ENCODE measurements at places on chromosomes 3 and 15. TPM values are rescaled to one million over a fixed set of nuclear protein-coding genes. Genes with fewer than 3 reads are reported as not detected.

DNA sequence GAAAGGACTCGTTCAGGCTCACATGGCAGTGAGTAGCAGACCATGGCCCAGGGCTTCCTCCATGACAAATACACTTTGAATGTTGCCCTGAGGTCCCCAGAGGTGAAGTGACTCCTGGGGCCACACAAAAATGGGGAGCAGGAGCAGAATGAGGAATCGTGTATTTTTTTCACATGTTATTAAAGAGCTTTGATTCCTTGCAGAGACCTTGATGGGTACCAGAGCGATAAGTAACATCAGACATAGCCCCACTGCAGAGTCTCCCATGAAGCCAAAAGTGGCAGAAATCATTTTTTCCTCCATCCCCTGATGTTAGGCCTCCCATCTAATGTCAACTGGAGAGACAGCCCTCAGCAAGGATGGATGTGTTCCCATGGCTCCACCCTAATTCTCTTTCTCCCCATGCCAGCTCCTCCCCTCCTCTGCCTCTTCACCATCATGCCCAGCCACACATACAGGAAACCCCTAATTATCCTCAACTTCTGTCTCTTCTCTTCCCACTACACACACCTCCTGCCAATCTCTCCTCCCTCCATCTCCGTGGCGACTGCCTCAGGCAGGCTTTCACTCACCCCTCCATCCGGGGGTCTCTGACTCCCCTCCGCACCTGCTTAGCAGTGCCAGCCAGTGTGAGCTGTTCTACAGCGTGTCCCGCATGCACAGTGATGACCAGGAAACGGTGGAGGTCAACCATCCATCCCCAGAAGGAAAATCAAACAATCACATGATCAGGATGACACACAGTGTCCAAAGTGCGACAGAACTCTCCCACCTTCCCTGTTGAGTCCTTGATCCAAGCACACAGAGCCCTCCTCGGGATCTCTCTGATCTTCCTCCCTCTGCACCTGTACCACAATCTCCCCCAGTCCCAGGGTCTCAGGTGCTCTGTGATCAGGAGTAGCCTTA lies 7.1 kb upstream of the SSUH2 start:
- no peak for DNase-seq

The RTP4 gene
- 1.6 TPM for total RNA-seq

The KATNBL1 gene
- 38.1 TPM for total RNA-seq

GRCh38 chr15:66657185-66658020 lies 44.6 kb upstream of the SMAD6 start:
- DNase-seq = no peak

- DNase-seq = no peak
Observed at GRCh38 chr15:73939138-73939537, 12.9 kb downstream of the LOXL1 start.

The PP2D1 gene
- total RNA-seq = not detected

- no peak for DNase-seq
Observed at GRCh38 chr3:118907909-118908308, 126.7 kb downstream of the IGSF11 start.

- no peak for DNase-seq
Observed at GRCh38 chr3:18872466-18872865, 275.8 kb upstream of the KCNH8 start.

DNA sequence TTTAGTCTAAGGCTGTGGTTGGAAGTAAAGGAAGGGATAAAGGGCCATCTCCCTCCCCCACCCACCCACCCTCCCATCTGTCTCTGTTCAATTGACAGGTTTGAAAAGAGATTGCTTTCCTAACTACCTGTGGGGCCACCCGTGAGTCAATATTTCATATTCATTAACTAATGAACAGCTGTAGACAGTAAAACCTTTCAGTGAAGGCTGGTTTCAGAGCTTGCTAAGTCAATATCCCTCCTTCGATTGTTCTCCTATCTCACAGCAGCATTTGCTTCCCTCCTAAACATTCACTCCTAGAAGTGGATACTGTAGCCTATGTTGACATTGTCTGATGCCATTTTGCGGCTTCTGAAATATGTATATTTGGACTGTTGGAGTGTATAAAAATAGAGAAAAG lies 85.9 kb upstream of the SYNPR start:
- DNase-seq = no peak

GRCh38 chr3:50580683-50581458 lies 11.5 kb downstream of the HEMK1 start:
- DNase-seq = no peak

DNA sequence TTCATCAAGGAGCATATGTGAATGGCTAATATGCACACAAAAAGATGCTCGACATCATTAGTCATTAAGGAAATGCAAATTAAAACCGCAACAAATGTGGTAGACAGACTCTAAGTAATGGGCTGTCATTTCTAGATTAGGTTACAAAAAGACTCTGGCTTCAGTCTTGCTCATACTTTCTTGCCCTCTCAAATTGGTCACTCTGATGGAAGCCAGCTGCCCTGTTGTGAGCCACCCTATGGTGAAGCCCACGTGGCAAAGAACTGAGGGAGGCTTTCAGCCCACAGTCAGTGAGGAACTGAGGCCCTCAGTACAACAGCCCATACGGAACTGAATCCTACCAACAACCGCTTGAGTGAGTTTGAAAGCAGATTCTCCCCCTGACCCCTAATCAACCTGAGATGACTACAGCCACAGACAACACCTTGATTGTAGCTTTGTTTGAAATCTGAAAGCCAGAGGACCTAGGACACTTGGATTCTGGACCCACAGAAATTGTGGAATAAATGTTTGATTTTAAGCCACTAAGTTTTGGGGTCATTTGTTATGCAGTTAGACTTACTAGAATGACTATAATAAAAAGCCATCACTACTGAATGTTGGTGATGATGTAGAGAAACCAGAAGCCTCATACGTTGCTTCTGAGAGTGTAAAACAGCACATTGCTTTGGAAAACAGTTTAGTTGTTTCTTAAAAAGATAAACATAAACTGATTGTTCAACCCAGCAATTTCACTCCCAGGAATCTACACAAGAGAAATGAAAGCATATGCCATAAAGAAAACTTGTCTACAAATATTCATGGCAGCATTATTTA lies 45.7 kb downstream of the EHHADH start:
- DNase-seq = peak; percentile 13

The C3orf38 gene
- total RNA-seq = 12.6 TPM

The ARIH2 gene
- 113 TPM for total RNA-seq

The LMCD1 gene
- 2.6 TPM for total RNA-seq

- no peak for DNase-seq
Observed at GRCh38 chr3:50204804-50205412, at the start of gene SLC38A3. TSS of gene SLC38A3 (plus strand) at chr3:50205271. CDS start at chr3:50214200, 8,929 bp downstream.

DNA sequence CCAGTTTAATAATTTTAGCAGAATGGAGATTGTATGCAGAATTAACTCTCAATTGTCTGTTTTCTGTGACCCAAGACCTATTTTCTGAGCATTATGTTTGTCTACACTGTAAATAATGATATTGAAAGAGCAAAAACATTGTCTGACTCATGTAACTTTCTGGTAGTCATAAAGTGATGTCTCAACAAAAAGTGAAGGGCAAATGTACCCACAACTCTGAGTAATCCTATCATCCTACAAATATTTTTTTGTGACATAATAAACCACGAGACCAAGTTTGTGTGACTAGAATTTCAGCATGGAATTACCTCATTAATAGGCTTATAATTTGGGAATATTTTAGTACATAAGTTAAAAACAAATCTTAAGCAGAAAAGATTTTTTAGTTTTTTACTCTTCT lies 15.4 kb upstream of the ABHD10 start:
- no peak for DNase-seq

DNA sequence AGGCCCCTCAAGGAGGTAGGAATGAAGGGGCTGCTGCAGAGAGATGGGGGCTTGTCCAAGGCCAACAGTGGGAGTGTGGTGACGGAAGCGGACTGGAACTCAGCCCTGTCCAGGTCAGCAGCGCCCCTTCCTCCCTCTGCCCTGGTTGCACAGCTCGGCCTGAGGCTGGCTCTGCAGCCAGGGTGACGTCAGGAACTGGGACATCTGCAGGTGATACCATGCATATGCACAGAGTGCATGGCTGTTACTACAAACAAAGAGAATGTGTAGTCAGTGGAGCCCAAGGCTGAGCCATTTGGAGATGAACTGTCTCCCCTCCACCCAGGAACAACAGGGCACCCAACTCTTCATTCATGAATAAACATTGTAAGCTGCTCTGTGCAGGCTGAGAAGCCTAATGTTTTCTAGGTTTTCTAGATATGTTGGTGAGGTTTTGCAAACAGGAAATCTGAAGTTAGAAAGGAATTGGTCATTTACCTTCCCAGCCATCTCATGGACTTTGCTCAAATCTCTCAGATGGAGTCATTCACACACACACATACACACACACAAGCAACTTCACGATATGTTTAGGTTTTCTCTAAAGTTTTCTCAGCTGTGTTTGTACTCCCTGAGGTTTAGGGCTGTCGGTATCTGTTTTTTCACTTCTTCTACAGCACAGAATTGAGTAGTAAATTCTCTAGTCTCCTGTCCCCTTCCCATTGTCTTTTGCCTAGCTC lies 117.2 kb downstream of the TLE3 start:
- no peak for DNase-seq

DNA sequence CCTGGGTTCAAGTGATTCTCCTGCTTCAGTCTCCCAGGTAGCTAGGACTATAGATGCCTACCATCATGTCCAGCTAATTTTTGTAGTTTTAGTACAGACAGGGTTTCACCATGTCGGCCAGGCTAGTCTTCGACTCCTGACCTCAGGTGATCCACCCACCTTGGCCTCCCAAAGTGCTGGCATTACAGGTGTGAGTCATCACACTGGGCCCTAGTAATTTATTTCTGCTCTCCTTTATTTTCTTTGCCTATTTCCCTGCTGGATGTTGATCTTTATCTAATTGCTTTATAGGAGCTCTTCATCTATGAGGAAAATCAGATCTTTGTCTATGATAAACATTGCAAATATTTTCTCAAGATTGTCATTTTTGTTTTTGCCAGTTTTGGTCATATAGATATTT lies 31.7 kb downstream of the UQCC5 start:
- no peak for DNase-seq

- DNase-seq = peak; percentile 47
Observed at GRCh38 chr15:68372291-68372811, 59.6 kb downstream of the ITGA11 start.

The TICRR gene
- total RNA-seq = 4.0 TPM

GRCh38 chr3:107045791-107046190 lies 331.4 kb upstream of the CCDC54 start:
- no peak for DNase-seq

GRCh38 chr3:184910664-184911063 lies 98.7 kb downstream of the VPS8 start:
- no peak for DNase-seq

The SLITRK3 gene
- total RNA-seq = not detected

DNA sequence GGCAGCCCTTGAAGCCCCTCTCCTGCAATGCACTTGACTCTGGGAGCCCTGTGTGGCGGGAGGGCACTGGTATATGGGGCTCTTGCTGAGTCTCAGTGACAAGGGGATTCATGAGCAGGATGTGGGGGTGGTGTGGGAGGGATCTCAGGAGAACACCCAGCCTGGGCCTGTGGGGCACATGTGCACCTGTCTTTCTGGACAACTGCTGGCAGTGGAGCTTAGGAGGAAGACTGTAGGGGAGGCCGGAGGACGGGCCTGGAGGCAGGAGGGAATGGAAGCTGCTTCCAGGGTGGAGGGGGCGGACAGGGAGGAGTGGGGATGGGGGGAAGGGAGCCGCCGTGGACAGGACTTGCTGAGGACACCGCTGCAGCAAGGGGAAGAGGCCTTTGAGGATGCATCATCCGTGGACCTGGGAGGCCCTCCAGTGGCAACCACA lies 10.8 kb upstream of the SNRPA1 start:
- no peak for DNase-seq

- DNase-seq = no peak
Observed at GRCh38 chr3:141864281-141864970, 12.0 kb upstream of the ATP1B3 start.

The CLN6 gene
- 29.5 TPM for total RNA-seq

GRCh38 chr3:135260025-135260424 lies 465.0 kb downstream of the EPHB1 start:
- no peak for DNase-seq

GRCh38 chr3:63976161-63976871 lies 47.0 kb downstream of the PSMD6 start:
- DNase-seq = no peak

DNA sequence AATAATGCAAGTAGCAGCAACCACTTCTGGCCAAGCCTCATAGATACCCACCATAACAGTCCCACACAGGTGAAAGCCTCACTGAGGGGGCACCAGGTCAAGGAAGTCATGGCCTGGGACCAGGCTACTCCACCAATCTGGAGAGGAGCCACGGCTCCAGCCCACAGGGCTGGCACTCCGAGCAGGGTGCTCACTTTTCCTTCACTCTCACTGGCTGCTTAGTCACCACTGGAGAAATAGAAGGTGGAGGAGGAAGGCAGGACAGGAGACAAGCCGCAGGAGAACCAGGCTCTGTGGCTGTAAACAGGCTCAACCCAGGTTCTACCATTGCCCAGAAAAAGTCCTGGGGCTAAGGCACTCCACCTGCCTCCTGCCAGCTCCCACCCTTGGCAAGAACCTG lies 1.2 kb downstream of the USP19 start:
- peak; percentile 25 for DNase-seq

The ELL3 gene
- total RNA-seq = not detected

The IGSF10 gene
- total RNA-seq = 0.10 TPM

DNA sequence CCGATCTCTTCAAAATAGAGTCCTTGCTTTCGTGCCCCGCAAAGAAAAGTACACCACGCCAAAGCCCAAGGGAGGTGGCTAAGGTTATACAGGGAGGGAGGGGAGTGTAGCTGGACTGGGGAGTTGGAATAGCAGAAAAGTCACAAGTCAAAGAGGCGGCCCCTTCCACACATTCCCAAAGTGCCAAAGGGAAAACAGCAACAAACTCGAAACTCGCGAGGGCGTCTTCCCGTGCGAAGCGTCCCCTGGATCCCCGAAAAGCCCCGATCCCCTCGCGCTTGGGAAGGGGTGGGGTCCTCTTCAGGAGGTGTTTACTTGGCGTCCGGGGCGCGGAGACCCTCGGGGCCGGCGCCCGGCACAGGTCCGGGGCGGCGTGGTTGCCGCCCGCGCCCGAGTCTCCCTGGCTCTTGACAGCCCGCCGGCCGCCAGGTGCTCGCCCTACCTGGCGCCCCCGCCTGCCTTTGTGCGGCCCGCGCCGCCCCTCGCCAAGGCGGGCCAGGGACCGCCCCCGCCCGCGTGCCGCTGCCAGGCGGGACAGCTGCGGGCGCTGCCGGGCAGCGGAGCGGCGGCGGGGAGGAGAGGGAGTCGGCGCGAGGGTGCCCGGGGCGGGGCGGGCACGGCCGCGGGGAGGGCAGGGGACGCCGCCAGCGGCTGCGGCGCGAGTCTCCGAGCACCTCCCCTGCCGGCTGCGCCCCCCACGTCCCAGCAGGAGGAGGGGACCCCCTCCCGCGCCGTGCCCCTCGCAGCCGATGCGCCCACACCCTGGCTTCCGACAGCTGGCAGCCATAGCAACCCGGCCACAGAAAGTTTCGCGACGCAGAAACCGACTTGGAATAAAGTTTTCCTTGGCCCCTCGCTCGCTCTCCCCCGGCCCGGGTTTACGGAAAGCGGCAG lies 966 bp downstream of the MYO1E start:
- peak; percentile 58 for DNase-seq

- DNase-seq = peak; percentile 9
Observed at GRCh38 chr3:187795207-187795960, 50.1 kb upstream of the BCL6 start.

The B3GNT5 gene
- 0.36 TPM for total RNA-seq

The TUSC7 gene
- not detected for total RNA-seq

GRCh38 chr3:102226463-102226862 lies 208.4 kb upstream of the ZPLD1 start:
- DNase-seq = no peak

GRCh38 chr3:52892290-52892624 lies 5.1 kb downstream of the STIMATE start:
- no peak for DNase-seq
